RKO (cell line): ENCODE measurements at places on chromosomes 5 and 9.
A peak's percentile ranks its signal among the peaks of the same experiment; 100 is the strongest.

DNA sequence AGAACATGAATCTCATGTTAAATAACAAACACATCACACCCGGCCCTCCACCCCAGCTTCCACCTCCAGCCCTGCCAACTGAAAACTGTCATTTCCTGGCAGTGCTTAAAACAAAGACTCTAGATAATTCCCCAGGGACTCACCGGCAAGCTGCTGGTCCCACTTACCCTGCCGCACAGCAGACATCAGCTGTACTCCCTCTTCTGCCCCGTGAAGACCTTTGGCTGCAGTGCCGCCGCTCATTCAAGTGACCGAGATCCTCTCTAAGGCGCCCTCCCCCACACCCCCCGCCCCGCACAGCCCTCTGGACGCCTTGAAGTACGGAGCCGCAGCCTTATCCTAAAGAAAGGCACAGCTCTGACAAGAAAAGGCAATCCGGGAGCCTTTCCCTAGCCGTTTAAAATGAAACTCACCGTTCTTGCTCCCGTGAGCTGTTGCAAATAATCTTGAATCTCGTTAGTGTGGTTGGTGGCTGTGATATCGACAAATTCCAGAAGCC is 434 bp downstream of the GLRX start:
- peak; percentile 77 for DNase-seq

- no peak for DNase-seq
Observed at GRCh38 chr5:136076067-136076466, 47.3 kb downstream of the TGFBI start.

- no peak for DNase-seq
Observed at GRCh38 chr5:175060257-175060656, 335.9 kb downstream of the MSX2 start.

DNA sequence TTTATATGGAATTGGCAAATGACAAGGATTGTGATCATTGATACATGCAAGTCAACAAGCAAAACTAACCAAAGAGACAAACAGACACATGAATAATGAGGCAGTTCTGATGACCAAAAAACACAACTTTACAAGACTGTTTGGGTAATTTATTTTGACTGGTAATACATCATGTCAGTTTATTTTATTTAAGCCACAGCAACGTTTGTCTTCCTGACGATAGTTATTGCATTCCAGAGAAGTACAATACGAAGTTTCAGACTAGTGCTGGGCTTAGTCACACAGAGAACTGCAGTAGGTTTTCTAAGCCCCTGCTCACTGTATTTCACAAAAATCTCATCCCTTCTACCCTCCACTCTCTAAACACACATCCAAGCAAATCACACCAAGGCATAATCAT is 514.2 kb downstream of the RAB3C start:
- DNase-seq, result no peak

- peak; percentile 54 for DNase-seq
Observed at GRCh38 chr5:96565582-96566265, 96.5 kb upstream of the CAST start.

DNA sequence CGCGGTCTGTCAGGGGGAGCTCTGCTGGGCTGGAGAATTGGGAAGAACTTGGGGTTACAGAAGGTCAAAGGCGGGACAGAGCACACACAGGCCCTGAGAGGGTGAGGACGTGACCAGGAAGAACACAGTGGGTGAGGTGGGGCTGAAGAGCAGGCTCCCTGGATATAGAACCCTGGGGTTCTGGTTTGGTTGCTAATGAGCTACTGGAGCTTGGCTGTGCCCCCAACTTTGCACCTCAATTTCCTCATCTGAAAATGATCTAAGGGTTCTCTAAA is 83.8 kb downstream of the PRRT1B start:
- DNase-seq, result no peak

DNA sequence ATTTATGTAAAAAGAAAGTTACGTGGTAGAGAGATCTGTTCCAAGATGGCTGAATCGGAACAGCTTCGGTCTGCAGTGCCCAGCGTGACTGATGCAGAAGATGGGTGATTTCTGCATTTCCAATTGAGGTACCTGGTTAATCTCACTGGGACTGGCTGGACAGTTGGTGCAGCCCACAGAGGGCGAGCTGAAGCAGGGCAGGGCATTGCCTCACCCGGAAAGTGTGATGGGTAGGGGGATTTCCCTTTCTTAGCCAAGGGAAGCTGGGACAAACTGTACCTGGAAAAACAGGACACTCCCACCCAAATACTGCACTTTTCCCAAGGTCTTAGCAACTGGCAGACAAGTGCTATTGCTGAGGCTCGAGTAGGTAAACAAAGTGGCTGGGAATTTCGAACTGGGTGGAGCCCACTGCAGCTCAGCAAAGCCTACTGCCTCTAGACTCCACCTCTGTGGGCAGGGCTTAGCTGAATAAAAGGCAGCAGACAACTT is 13.1 kb upstream of the HSD17B4 start:
- no peak for DNase-seq

DNA sequence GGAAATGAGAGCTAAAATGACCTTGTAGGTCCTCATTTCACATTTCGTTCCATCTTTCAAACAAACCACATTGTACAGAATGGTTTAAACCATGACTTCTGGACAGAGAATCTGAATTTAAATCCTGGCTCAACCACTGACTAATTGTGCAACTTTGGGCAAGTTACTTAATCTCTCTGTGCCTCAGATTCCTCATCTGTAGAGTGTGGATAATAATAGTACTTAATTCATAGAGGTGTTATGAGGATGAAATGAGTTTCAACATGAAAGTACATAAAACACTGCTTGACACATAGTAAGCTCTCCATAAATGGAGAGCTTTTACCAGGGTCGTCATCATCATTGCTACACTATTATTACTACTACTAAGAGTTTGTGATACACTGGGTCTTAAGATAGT is 46.3 kb upstream of the FOXE1 start:
- no peak for DNase-seq

DNA sequence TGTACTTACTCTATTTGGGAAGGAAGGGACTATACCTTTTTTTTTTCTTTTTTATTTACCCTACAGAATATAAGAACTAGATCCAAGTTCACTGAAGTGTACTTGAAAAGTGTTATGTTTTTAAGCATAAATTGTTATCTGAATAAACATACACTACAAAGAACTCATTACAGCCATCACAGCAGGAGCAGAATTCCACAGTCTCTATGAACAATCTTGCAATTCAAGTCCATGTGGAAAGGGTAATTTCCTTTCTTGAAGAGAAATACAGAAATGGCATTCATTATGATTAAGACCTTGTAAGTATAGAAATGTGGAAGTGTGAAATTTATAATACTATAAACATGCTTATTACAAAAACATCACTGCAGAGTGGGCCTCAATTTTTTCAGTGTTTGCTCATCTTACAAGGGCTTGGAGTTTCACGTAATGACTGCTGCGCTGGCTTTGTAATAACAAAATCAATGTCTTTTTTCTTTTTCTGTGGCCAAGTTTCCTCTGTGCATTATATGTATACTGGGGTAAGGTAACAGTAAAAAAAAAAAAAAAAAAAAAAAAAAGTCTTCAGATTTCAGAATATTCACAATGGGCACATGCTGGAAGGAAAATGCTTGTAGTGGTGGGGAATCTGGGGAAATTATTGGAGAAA is 77.0 kb upstream of the GNA14 start:
- no peak for DNase-seq

DNA sequence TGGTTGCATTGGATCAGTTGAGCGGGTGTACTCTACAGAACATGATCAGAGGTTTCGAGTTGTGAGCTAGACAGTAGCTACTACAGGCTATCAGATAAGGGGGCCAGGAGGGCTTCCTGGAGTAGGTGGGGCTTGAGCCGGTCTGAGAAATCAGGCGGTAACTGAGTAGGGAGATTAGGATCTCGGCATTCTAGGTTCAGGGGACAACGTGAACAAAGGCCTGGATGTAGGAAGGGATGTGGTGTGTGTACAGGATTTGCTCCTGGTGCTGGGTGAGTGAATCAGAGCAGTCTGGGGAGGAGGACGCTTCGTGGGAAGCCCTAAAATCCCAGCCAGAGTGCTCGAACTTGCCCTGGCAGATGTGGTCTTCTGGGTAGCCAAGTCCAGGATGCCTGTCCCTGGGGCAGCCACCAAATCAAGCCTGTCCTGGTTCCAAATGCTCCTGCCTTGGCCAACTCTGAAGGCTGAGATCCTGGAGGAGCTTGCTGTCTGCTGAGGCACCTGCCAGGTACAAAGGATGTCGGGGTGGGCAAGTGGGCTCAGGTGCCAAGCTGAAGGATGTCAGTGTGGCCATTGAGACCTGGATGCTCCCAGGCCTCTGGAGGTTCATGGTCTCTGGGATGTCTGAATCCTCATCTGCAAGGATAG is 33.4 kb downstream of the STC2 start:
- no peak for DNase-seq

DNA sequence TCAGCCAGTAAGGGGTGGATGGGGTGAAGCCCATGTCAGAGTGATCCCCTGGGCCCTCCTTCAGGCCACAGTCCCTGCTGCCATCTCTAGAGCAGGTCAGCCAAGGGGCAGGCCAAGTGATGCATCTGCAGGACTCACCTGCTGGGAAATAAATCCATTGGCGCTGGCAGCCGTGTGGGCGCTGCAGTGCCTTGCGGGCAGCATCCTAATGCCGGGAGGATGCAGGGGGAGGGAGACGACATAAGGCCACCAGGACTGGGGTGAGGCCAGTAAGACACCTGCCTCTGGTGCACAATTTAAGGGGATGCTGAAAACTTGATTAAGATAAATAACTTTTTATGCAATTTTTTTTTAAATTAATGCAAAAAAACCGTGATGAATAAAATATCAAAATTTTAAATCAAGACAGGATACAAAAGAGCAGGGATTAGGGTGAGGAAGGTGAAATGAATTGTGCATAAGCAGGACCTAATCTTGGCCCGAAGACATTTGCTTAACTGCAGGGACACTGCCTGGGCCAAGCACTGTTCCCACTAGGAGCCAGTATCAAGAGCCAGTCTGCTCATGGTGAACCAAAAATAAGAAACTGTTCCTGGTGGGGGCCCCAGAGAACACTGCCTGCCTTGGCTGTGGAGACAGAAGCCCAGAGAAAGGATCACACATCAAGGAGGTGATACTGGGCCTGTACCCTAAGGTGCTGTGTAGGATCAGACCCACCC is 67.5 kb upstream of the CPLX2 start:
- no peak for DNase-seq

DNA sequence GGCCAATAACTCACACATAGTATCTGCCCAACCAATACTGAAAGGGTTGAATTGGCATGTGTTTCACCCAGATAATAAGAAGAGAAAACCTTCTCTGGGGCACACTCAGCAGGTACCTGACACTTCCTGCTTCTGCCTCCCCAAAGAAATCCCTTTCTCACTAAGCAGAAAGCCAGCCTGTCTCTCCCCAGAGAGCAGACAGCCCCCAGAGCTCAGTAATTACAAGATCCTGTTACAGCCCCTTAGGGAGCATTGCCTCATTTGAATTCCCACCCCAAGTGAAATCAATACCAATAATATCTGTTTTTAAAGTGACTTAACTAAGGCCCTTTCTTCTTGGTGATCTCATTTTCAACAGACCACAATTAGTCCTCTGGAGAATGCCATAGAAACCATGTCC is 38.5 kb upstream of the FOXI1 start:
- no peak for DNase-seq

GRCh38 chr9:98795970-98796363 is 388 bp downstream of the ANKS6 start:
- DNase-seq, result no peak

GRCh38 chr9:122340161-122340560 is 30.7 kb upstream of the PTGS1 start:
- DNase-seq, result no peak

- DNase-seq, result no peak
Observed at GRCh38 chr9:72305707-72306106, 59.3 kb downstream of the ZFAND5 start.

- DNase-seq, result no peak
Observed at GRCh38 chr9:73215249-73215648, 63.6 kb downstream of the ANXA1 start.

DNA sequence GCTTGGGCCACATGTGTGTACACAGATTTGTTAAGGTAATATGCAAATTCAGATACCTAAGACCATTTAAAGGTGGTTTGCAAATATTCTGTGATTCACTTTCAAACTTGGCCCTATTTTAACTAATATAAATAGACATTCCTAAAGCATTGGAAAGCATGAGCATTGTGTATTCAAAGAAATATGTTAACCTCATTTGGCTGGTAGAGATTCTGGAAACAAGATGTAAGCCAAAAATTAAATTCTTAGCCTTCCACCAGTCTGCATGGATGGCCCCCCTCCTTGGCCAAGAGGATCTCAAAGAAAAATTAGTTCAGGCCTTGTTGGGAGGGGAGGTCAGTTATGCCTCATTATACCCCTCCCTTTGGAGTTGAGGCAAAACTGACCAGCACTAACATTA is 38.7 kb upstream of the C6 start:
- no peak for DNase-seq

GRCh38 chr9:132409828-132410528 is at the start of gene CFAP77:
Gene CFAP77 (plus strand): TSS chr9:132410211. CDS start chr9:132410272, 61 bp downstream.
- no peak for DNase-seq

- DNase-seq, result no peak
Observed at GRCh38 chr5:55538661-55539060, 3.9 kb upstream of the PLPP1 start.

GRCh38 chr5:51404255-51404654 is 21.0 kb downstream of the ISL1 start:
- no peak for DNase-seq

DNA sequence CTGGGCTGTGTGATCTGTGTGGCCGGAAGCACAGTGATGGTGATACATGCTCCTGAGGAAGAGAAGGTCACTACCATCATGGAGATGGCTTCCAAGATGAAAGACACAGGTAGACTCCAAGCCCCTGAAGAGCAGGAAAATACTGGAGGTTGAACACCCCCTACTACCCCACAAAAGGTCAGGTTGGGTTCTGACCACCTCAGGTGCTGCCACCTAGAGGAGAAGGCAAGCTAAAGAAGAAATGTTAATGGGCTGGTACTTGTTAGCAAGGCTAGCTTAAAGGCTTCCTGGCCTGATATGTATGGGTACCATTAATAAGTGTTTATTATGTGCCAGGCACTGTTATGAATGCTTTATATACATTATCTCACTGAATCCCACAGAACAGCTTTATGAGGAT is 11.7 kb downstream of the NIPAL4 start:
- peak; percentile 40 for DNase-seq

DNA sequence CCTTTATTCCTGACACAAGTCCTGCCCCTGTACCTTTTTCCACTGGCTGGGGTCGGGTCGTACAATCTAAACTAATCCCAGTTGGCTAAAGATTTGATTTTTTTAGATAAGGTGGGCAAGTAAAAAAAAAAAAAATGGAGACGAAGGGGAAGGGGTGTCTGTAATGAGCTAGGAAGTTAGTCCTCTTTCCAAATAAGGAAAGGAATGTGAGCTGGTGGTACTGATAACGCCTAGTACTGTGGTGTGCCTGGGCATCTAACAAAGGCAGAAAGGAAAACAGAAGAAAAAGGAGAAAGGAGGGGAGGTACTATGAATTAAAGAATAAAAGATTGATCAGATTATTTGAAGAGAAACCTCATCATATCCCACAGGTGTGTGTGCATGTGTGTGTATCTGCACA is 21.3 kb downstream of the PRDM9 start:
- no peak for DNase-seq

GRCh38 chr5:36590513-36591286 is 15.7 kb upstream of the SLC1A3 start:
- no peak for DNase-seq
